NCI-H1417 (cell line): ENCODE measurements at places on chromosomes 7 and 10.
A peak's percentile ranks its signal among the peaks of the same experiment; 100 is the strongest.

DNA sequence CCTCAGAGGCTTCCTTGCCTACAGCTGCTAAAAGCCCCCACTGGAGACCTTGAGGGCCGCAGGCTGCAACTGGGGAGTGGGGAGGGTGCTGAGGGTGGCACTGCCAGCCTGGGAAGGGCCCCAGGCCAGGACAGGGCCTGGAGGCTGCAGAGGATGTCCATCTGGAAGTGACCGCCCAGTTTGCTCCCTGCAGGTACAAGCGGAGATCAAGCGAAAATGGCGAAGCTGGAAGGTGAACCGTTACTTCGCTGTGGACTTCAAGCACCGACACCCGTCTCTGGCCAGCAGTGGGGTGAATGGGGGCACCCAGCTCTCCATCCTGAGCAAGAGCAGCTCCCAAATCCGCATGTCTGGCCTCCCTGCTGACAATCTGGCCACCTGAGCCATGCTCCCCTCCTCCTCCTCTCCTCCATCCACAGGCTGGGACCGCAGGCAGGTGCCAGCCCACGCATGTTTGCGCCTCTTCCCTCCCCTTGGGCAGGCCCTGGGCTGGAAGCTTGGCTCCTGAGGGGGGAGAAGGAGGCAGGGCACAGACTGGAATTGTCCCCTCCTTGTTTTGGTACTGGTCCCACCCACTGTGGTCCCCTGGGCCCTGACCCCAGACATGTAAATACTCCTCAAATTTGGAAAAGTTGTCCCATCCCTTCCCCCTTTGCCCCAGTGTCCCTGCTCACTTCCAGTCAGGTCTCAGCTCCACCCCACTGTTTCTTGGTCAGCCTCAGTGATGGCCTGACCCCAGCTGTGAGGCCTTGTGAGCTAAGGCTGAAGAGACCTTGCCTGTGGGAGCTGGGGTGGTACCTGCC is 54.4 kb downstream of the ADCYAP1R1 start:
- no peak for DNase-seq

DNA sequence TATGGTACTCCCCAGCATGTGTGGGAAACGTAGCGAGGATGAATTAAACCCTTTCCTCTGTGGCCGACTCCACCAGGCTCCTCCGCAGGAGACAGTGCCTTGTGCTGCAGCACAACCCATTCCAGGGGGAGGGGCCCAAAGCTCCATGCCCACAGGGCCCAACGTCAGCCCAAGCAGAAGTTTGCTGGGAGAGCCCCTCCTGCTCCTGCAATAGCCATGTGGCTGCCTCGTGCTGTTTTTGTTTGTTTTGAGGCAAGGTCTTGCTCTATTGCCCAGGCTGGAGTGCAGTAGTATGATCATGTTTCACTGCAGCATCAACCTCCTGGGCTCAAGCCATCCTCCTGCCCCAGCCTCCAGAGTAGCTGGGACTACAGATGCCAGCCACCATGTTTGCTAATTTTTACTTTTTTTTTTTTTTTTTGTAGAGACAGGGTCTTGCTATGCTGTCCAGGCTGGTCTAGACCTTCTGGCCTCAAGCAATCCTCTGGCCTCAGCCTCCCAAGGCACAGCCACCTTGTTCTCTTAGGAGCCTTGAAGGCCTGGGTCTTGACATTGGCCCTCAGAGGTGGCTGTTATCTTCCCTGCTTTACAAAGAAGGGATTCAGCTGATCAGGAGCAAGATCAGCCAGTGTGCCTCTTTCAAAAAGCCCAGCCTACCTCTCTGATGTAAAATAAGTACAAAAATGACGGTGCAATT is 102.8 kb downstream of the DYNC2I1 start:
- DNase-seq = no peak

GRCh38 chr7:47683485-47683898 is 101.6 kb upstream of the TNS3 start:
- no peak for DNase-seq

GRCh38 chr7:157768198-157768597 is 431.4 kb downstream of the DNAJB6 start:
- no peak for DNase-seq

GRCh38 chr7:128209229-128210035 is 31.6 kb upstream of the LEP start:
- peak; percentile 82 for DNase-seq

GRCh38 chr10:119211625-119212441 is 4.5 kb downstream of the GRK5 start:
- DNase-seq = no peak

- DNase-seq = no peak
Measured at GRCh38 chr7:125568799-125569198, 639.2 kb upstream of the POT1 start.

GRCh38 chr10:34018129-34018528 is 683.7 kb upstream of the NRP1 start:
- no peak for DNase-seq

DNA sequence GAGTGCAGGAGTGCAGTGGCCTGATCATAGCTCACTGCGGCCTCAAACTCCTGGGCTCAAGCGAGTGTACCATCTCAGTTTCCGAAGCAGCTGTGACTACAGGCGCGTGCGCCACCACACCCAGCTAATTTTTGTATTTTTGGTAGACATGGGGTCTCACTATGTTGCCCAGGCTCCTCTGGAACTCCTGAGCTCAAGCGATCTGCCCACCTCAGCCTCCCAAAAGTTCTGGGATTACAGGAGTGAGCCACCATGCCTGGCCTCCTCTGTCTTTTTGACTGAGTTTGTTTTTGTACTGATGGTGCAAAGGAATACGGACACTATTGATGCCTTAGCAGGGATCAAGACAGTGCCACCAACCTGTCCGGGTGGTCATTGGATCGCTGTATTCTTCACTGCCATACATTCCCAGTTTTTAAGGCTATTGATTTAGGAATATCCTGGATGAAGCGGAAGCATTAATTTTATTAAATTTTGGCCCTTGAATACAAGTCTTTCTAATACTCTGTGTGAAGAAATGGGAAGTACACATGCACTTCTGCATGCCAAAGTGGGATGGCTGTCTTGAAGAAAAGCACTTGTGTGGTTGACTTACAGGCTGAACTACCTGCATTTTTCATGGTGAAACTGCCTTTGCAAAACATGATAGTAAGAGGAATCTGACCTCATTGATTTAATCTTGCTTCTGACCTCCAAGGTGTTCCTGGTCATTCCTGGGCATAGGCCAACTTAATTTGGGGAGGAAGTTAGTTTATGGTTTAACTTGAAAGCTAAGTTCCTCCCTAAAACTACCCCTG is 2.1 kb upstream of the CUL2 start:
- no peak for DNase-seq

DNA sequence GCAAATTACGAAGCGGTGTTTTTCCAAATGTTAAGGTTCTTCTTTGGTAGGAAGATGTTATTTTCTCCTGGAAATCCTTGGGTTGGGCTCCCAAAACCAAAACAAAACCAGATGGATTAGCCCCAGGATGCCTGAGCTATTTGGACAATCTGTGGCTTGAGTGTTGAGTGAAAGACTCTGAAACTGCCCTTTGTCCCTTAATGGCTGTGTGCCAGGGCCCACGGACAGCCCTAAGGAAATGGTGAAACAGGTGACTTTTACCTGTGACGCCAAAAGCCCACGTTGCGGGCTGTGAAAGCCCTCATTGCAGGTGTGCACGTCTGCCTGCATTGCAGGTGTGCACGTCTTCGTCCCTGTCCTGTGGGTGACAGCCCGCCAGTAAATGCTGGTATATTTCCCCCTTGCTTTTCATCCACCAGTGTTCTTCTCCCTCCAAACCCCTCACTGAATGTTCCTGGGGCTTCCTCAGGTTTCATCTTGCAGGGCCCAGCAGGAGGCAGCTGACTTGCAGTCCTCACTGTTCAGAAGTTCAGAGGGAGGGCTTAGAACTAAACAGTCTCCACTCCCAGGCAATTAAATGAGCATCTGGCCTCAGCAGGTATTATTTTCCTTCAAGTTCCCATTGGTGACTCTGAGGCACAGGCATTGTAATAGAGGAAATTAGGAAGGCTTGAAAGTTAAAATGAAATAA is 10.7 kb downstream of the PFKP start:
- DNase-seq = peak; percentile 19

DNA sequence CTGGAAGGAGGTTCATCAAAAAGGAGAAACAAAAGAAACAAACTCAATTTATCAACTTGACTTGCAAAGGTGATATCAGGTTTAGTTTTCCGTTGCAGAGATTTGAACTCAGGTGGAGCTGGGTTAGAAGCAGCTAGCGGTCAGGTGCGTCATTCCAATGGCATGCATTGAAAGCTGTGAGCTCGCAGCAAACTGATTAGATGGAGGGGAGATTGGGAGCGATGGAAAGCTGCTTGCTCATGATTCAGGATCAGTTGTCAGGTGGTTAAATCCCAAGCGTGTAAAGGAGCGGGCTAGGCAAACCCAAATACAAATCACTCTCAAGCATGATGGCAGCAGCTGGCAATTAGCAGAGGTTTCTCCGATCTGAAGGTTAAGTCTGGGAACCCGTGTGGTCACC is 49.3 kb upstream of the AFAP1L2 start:
- no peak for DNase-seq

GRCh38 chr10:78540355-78541076 is 506.9 kb downstream of the RPS24 start:
- DNase-seq = no peak

DNA sequence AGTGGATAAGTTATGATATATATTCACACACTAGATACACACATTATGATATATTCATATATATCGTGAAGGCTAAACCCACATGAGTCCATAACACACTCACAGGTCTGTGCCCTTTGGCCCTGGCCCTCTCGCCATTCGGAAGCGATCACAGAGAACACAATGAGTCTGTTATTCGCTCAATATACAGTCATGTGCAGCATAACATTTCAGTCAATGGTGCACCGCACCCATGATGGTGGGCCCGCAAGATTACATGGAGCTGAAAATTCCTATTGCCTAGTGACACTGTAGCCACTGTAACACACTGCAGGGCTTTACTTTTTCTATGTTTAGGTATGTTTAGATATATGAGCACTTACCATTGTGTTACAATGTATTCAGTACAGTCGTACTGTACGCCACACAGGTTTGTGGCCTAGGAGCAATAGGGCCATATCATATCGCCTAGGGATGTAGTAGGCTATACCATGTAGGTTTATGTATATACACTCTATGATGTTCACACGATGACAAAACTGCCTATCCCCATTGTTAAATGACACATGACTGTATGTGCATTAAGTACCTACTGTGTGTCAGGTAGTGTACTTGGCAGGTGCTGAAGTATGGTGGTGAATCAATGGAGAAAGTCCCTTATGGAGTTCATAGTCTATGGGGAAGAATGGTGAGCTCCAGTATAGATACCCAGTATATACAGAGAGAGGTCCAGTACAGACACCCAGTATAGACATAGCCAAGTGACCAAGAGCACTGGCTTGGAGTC is 198.8 kb upstream of the KLF14 start:
- DNase-seq = no peak

DNA sequence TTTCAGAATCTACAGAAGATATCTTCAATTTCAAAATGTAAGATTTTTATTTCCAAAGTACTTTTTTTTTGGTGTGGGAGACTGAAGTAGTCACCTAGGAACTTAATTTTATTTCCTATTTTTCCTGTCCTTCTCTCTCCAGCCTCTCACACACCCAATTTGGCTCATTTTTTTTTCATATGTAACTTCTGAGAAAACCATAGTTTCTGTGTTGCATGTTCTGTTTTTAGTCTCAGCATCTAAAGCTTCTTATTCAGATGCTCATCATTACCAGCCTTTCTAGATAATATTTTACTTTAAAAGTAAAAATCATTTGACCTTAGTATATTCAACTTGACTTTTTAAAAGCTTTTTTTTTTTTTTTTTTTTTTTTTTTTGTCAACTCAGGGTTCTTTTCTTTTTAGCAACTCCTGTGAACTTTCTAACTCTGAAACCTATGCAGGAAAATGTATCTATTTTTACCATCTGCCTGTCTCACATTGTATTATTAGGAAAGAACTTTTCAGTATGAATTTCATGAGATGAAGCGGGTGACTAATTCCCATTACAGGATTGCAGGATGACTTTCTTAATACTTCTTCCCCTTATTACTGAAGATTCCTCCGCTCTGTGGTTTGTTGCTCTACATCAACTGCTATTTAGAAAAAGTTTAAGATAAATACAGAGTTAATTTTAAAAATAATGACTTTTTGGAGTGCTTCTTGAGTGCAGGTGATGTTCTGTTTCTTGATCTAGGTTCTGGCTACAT is 73.6 kb upstream of the LSM8 start:
- no peak for DNase-seq

DNA sequence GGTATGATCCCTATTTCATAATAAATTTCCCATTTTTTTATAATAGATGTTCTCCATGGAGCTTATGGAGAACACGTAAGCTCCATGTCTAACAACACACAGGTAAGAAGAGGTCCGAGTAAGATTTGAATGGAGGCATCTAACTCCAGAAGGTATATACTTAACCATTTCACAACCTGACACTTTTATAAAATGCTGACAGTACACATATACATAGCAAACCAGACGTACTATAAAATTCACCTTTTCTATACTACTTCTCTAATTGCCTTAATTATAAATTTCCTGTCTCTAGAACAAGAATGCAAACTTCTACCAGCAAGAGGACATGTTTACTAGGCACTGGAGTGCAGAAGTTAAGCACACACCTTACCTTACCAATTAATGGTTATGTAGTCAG is 151.3 kb downstream of the DGKI start:
- DNase-seq = no peak

GRCh38 chr10:17001961-17002749 is 127.5 kb downstream of the CUBN start:
- DNase-seq = no peak

DNA sequence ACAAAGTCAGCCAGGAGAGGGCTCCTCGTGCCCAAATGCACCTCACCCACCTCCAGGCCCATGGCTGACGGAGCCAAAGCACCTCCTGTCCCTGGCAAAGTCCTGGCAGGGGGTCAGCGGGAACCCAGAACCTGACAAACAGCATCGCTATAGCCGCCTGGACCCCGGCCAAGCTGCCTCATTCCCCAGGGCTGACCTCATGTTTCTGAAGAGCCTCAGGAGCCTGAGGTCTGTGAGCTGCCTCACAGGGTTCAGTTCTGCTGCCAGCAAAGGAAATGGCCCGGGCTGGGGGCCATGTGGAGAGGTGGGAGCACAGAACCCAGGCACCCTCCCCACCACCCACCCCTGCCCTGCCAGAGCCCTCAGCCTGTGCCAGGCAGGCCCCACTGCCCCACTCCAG is 4.2 kb upstream of the NANOS1 start:
- DNase-seq = no peak

GRCh38 chr10:58554316-58554715 is 41.6 kb downstream of the BICC1 start:
- no peak for DNase-seq
